Aorta (tissue), 5 donors: ENCODE measurements at places on chromosomes 7 and 10. TPM values are rescaled to one million over a fixed set of nuclear protein-coding genes. Genes with fewer than 3 reads are reported as not detected.

ACTR3C gene
- total RNA-seq = 1.2 TPM

DNA sequence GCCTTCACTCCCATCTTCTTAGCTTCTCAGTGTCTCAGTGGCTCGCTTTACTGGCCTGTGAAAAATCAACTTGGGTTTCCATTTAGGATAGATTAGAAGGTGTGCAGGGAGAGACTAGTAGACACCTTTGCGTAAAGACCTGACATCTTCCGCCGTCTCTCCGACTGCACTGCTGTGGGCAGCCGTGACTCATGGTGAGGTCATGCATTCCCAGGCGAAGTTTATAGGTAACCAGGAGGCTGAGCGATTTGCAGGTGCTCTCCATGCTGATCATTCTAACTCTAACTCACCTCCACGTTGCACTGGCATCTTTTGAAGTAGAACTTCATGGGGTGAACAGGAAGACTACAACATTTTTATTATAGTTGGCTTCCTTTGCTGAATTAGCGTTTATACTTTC, 68.0 kb upstream of the ZNF438 start:
- no peaks in the 10 kb centered on the region for H3K27me3 ChIP-seq
- no peaks in the 10 kb centered on the region for H3K36me3 ChIP-seq
- DNase-seq = no peak
- H3K4me1 ChIP-seq = no peaks in the 10 kb centered on the region

GRCh38 chr7:88688222-88688621, 71.3 kb upstream of the ZNF804B start:
- H3K36me3 ChIP-seq = no peaks in the 10 kb centered on the region
- H3K27ac ChIP-seq = no peak overlapping the region
- DNase-seq = no peak

DNA sequence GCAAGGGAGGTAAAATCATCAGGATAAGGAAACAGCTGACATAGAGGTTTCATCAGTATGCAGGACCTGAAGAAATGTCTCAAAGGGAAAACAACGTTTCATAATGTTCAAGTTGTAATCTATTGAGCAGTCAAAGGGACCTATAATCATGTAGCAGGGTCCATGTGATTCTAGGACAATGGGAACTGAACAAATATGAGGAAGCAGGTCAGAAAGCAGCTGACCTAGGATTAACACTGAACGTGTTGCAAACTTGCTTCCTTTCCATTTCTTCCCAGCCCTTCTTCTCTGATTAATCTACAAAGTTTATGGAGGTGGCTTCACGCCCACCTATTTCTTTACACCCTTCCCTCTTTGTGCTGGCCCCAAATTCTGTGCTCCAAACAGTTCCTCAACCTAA, 256.9 kb upstream of the AKR1E2 start:
- no peaks in the 10 kb centered on the region for H3K27me3 ChIP-seq
- no peaks in the 10 kb centered on the region for H3K36me3 ChIP-seq
- no peaks in the 10 kb centered on the region for H3K4me1 ChIP-seq
- H3K4me3 ChIP-seq = no peak overlapping the region

GRCh38 chr7:107384025-107384424, 85.8 kb upstream of the GPR22 start:
- no peak overlapping the region for H3K4me3 ChIP-seq
- no peaks in the 10 kb centered on the region for H3K36me3 ChIP-seq
- DNase-seq = no peak
- no peaks in the 10 kb centered on the region for H3K4me1 ChIP-seq
- no peak overlapping the region for H3K27ac ChIP-seq
- no peaks in the 10 kb centered on the region for H3K27me3 ChIP-seq

GRM3 gene
- total RNA-seq = not detected

GRCh38 chr10:35720366-35720765, 78.3 kb upstream of the FZD8 start:
- no peaks in the 10 kb centered on the region for H3K36me3 ChIP-seq
- DNase-seq = no peak
- no peaks in the 10 kb centered on the region for H3K27me3 ChIP-seq
- no peak overlapping the region for H3K27ac ChIP-seq

DNA sequence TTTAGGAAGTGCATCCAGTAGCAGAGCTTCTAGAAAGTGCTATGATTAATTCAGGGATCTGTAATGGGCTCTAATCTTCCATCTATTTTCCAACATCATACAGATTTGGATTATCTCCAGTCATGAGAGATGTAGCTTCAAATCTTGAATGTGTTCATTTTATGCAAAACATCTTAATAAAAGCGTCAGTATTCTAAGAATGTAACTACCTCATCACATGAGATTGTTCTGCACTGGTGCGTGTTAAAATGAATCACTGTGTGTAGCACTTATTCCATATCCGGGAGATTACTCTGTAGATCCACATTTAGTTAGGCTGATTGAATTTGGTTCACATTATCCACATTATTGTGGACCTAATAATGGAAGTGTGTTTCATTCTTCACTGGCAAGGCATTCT, 344.9 kb upstream of the CHRM2 start:
- H3K4me1 ChIP-seq = no peaks in the 10 kb centered on the region
- no peaks in the 10 kb centered on the region for H3K27me3 ChIP-seq
- H3K27ac ChIP-seq = no peak overlapping the region
- no peaks in the 10 kb centered on the region for H3K36me3 ChIP-seq
- no peak overlapping the region for H3K4me3 ChIP-seq

DNA sequence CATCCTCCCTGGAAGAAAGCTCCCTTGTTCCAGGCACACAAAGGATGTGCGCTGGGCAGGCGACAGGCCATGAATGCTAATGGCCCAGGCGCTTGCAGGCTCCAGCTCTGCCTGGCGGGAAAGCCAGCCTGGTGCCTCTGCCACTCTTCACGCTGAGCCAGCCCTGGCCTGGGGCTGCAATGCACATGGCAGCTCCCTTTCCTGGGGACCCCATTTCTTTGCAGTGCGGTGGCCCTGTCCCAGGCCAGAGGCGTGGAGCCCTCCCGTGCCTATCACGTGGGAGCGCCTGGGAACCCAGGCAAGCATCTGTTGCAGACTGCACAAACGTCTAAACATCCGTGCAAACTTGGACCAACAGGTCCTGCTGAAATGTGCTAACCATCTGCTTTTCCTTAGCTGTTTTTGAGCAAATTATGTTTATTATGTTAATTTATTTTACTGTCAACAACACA, 152.1 kb upstream of the LYZL2 start:
- H3K4me1 ChIP-seq = no peaks in the 10 kb centered on the region
- H3K27ac ChIP-seq = no peak overlapping the region
- no peak for DNase-seq

RGR gene
- total RNA-seq = not detected

- H3K27ac ChIP-seq = no peak overlapping the region
- H3K4me3 ChIP-seq = no peak overlapping the region
- no peak for DNase-seq
- no peaks in the 10 kb centered on the region for H3K36me3 ChIP-seq
- no peaks in the 10 kb centered on the region for H3K27me3 ChIP-seq
- no peaks in the 10 kb centered on the region for H3K4me1 ChIP-seq
Measured at GRCh38 chr7:69436946-69437345, 161.3 kb upstream of the AUTS2 start.
